Hippocampal formation (tissue), 2 donors: ENCODE measurements at places on chromosomes 12 and 14.

GRCh38 chr12:83128540-83128939, 441.8 kb downstream of the TMTC2 start:
- no peak for DNase-seq

GRCh38 chr14:68168460-68169109, 349.0 kb downstream of the RAD51B start:
- no peak for DNase-seq

DNA sequence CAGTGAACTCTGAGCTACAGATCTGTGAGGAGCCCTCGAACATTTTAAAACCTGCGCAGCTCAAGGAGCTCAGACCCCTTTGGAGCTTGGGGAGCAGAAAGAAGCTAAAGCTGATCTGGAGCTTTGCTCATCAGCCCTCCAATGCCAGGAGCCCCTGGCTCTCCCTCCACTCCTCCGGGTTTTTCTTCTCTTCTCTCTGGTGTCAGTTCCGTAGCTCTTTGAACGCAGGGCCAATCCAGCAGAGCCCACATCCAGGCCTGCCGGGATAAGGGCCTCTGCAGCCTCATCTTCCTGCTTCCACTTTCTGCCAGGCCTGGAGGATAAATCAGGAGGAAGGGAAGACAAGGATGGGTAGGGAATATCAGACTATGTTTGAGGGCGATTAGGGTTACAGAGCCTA, 6.0 kb downstream of the HOXC4 start:
- DNase-seq: no peak

GRCh38 chr14:71267007-71267513, 359.8 kb downstream of the PCNX1 start:
- no peak for DNase-seq

DNA sequence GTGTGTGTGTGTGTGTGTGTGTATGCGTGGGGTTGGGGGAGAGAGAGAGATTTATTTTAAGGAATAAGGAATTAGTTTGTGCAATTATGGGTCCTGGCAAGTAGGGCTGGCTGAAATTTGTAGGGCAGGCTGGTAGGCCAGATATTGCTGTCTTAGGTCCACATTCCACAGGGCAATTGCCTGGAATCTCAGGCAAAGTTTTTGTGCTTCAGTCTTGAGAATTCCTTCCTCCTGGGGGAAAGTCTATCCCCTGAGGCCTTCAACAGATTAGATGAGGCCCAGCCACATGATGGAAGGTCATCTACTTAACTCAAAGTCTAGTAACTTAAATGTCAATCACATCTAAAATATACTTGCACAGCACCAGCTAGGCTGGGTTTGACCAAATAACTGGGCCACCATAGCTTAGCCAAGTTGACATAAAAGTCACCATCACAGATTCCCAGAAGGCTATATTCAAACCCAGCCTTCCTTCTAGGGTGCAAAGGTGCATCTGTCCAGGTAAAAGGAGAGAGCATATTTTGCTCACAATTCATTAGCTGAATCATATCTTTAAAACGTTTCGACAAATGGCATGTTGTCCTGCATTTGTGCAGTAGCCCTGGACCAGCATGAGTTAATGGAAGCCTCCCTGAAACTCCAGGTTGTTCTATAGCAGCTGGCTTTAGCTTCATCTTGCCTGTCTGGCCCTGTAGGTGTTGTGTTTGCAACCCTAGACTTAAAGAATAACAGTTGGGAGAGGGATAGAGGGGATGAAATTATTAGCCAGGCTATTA, 63.1 kb downstream of the C14orf132 start:
- no peak for DNase-seq

- DNase-seq: no peak
Observed at GRCh38 chr12:52672321-52672933, 7.8 kb downstream of the KRT1 start.

GRCh38 chr14:81275305-81276072, 54.7 kb upstream of the GTF2A1 start:
- no peak for DNase-seq

GRCh38 chr14:103628221-103628683, 759 bp upstream of the KLC1 start:
- DNase-seq: no peak

DNA sequence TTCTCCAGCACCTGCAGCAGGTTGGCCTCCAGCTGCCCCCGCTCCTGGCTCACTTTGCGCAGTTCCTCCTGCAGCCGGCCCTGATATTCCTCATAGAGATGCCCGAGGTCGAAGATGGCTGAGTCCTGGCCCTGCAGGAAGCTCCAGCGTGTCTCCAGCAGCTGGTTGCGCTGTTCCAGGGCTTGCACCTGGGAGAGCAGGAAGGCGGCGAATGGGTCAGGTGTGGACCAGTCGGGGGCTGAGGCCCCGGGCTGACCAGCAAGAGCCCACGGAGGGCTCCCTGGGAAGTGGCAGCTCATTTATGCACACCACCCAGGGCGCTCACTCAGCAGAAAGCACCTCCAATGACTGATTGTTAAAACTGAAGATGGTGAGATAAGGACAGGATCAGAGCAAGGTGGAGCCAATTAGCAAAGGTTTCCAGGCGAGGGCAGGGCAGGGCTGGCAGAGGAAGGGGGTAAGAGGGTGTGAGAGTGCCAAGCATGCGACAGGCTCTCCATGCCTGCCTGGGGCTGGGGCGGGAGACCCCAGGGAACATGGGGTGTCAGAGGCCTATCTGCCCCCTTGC, 6.3 kb downstream of the KRT80 start:
- no peak for DNase-seq

DNA sequence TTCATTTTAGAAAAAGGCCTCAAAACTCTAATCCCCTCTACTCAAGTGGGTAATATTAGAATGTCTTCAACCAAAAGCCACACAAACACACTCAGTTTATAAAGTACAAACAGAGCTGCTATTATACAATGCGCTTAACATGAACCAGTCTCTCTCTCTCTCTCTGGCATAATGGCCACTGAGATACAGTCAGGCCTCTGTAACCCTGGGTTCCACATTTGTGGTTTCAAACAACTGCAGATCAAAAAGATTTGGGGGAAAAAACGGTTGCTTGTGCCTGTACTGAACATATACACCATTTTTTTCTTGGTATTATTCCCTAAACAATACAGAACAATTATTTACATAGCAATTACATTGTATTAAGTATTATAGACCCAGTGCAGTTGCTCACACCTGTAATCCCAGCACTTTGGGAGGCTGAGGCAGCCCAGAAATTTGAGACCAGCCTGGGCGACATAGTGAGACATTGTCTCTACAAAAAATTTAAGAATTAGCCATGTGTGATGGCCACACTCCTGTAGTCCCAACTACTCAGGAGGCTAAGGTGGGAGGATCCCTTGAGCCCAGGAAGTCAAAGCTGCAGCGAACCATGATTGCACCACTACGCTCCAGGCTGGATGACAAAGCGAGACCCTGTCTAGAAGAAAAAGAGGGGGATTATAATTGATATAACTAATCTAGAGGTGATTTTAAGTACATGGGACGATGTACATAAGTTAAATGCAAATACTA, 5.6 kb downstream of the SLC11A2 start:
- no peak for DNase-seq

- DNase-seq: no peak
Observed at GRCh38 chr12:118925826-118926225, 55.5 kb upstream of the SRRM4 start.

DNA sequence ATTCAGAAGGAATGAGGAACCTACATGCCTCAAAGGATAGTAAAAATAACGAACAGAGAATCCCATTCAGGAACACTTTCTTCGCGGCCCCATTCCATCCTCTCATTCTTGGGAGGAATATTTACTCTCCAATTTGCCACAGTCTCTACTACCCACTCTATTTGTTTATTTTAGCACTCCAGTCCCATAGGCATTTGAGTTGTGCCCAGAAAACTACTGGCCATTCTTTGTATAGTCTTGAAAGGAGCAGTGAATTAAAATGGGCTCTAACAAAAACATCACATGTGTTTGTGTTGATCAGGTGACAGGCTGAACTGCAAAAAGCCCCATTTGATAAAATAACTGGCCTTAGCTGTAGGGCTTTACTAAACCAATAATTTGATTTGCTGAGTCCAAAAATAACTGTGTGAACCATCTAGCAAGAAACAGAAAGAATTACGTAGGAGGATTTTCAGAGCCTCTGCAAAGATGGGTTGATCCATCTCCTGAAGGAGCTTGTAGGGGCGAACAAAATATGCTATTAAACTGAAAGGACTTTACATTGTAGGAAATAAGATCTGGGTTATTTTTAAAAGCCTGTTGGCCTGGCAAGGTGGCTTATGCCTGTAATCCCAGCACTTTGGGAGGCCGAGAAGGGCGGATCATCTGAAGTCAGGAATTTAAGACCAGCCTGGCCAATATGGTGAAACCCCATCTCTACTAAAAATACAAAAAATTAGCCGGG, 142.3 kb upstream of the CPNE8 start:
- DNase-seq: no peak

- DNase-seq: no peak
Observed at GRCh38 chr14:85535321-85535720, 5.4 kb downstream of the FLRT2 start.

DNA sequence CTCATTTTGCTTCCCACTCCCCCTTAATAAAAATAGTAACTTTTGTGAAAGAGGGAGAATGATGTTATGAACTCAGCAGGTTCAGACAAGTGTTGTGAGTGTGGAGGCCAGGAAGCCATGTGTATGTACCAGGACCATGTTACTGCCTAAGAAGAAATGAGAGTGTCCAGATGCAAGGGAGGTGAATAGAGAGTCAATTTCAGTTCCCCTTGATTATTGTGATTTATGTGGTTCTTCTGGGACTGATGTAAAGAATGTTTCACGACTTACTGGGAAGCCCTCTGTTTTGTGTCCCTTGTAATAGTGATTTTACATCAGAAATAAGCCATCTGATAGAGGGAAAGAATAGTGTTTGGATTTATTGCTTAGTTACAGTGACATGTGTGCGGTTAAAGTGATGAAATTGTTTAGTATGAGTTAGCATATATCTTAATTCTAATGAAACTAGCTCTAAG, 32.5 kb downstream of the FBXO34 start:
- no peak for DNase-seq

DNA sequence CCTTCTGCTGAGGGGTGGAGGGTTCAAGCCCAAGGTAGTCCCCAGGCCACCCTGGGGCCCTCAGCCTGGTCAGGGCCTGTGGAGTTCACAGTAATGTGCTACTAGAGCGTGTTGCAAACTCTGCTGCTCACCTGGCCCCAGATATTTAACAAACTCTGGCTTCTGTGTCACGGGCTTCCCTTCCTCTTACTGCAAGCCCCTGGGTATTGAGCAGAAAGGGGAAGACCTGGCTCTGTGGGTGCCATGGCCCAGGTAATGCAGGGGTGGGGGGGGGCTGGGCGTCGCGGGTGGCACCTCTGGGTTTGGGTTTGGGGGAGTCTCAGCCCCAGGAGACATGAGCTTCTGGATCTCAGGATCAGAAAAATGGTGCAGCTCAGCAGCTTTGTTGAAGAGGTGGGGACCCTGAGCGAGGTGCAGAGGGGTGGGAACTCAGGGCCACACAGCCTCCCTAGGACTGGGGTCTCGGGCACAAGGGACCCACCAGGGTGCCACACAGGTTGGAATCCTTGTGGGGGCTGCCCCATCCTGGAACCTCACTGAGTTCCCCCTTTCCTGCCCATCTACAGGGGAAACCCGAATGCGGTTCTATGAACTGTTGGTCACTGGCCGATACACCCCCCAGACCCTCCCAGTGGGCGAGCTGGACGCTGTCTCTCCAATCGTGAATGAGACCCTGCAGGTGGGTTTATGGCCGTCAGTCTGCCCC, 4.0 kb downstream of the SETD1B start:
- no peak for DNase-seq

- DNase-seq: no peak
Observed at GRCh38 chr12:32201976-32202375, 95.3 kb downstream of the BICD1 start.

DNA sequence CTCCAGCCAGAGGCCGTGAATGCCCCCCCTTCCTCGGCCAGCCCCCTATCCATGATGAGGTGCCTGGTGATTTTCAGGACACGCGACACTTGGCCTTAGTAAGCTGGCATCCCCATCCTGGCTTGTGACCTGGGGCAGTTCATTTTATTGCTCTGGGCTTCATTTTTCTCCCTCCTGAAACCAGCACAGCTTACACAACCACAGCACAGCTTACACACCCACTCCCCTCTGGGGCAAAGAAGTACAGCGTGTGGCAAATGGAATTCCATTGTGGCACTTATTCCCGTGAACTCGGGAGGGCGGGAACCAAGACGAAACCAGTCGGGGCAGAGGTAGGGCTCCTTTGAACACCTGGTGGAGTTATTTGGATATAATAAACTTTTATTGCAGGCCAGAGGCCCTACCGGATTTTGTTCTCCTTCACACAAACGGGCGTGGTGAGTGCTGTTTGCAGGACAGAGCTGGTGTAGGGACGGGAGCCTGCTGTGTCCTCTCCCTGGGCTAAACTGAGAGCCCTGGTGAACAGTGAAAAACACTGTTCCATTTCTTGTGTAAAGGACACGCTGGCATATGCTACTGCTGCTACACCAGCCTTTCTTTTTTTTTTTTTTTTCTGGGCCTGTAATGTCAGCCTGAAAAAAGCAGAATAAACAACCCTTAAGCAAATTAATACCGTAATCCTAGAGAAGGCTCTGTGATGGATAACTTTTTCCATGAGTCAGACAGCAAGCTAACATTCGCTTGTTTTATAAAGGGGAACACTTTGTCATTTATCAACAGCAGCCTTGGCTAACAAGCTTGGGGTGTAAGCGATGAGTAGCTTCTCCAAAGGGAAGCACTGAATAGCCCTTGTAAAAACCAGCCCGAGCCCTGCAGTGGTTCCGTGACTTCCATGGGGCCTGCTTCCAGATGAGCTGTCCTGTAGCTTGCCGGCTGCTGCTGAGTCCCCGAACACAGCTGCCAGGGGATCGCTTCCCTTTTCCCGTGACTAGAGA, 29.3 kb downstream of the CD9 start:
- peak; percentile 70 for DNase-seq

DNA sequence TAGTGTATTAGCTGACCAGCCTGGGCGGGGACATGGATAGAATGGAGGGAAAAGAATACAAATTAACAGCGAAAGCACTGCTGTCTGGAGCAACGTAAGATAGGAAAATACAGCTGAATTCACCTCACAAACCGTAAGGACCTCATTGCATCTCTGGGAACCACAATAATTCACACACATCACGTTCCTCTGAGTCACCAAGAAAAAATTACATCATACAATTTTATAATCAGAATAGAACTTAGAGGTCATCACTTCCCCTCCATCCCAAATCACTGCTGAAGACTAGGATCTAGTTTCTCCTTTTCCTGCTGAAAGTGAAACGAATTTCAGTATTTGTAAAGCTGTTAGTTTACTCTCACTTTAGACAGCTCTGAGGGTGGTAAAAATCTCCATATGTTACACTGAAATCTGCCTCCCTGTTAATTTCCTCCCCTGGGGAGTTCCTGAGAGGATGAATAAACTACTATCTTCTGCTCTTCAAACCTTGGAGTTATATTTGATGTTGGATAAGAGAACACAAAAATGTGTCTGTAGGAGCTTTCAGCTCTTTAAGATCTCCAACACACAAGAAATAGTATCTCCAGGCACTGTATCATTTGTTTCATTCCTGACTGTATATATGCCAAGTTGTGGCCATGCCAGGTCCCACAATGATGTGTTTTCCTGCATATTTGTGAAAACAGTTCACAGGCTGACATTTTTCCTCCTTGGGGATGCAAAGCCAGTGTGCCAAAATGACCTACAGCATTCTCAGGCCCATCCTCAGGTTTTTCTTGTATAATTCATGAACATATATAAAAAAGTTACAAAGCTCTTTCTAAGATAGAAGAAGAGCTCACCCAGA, 63.8 kb upstream of the SSTR1 start:
- DNase-seq: peak; percentile 13

GRCh38 chr12:64452559-64453329, 824 bp downstream of the TBK1 start:
- DNase-seq: no peak

- DNase-seq: no peak
Observed at GRCh38 chr14:61570549-61571290, 124.6 kb upstream of the HIF1A start.

- DNase-seq: no peak
Observed at GRCh38 chr14:68670359-68670715, 122.5 kb downstream of the ZFP36L1 start.
